ENCODE measurements at places on chromosomes 5 and 9. TPM values are rescaled to one million over a fixed set of nuclear protein-coding genes. Genes with fewer than 3 reads are reported as not detected.

DNA sequence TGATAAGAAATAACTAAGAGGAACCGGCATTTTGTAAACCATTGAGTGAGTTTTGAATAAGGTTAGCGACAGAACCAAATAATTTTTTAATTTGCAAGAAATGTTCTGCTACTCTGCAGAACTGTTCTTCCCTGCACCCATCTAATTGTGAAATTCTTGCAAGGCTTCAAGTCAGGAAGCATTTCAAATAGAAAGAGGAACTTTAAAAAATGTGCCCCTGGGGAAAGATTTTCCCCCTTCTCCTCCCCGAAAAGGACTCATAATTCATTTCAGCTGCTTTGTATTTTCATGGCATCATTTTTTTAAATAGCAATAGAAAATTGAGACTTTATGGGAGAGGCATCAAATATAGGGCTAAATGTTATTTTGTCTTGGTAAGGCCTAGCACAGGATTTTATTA lies 180.9 kb upstream of the ANKRD55 start:
- no peak for DNase-seq

- DNase-seq: no peak
Measured at GRCh38 chr5:172421-172820, 18.9 kb upstream of the LRRC14B start.

DNA sequence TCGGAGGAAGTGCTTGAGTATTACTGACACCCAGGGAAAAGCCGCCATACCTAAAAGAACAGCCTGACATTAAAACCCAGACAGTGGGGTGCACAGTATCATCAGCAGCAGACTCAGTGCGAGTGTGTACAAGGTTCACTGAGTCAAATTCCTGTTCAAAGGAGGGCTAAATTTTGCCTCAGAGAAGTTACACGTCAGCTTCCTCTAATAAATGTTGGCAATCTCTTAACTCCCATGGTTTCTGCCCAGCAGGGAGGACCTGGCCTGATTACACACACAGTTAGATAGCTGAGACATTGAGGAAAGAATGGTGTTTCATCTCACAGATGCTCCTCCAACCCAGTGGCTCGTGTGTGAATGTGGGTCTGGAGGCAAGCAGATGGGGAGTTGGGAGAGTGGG lies 38.2 kb downstream of the NIPSNAP3B start:
- DNase-seq: no peak

Gene SYNPO
- polyA plus RNA-seq: 23.2 TPM

Gene DEPDC1B
- polyA plus RNA-seq: 1.7 TPM

DNA sequence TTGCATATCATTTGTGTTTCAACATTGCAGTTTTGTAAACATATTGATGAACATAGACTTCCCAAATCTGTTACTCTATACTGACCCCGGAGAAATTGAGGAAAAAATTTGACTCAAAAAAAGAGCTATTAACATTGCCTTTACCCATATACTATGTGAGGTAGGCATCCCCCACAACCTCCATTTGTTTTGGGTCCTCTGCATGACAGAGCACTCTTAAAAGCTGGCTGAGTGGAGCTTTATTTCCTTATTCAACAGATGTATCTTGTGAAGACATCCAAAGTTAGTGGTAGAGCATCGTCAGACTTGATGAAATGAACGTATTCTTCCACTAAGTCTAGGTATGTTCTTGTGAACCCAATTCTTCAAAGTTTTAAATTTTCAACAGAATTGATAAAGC lies 310.5 kb downstream of the CDH9 start:
- no peak for DNase-seq

- DNase-seq: no peak
Measured at GRCh38 chr9:114434878-114435311, 47.1 kb upstream of the AKNA start.

DNA sequence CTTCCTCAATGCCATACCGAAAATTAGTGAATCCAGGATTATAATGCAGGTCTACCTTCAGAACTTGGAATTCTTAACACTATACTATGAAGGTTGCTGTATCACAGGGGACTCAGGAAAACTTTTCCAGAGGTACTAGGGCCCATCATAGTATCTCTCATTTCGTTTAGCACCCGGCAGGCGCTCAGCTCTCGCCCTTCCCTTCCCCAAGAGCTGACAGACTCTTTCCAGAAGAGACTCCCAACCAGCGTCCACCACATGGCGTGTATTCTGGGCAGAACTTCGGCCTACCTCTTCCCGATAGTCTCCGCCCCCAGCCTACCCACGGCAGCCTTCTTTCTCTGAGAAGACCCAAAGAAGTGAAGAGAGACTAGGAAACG lies 271 bp downstream of the NOL8 start:
- DNase-seq: no peak

DNA sequence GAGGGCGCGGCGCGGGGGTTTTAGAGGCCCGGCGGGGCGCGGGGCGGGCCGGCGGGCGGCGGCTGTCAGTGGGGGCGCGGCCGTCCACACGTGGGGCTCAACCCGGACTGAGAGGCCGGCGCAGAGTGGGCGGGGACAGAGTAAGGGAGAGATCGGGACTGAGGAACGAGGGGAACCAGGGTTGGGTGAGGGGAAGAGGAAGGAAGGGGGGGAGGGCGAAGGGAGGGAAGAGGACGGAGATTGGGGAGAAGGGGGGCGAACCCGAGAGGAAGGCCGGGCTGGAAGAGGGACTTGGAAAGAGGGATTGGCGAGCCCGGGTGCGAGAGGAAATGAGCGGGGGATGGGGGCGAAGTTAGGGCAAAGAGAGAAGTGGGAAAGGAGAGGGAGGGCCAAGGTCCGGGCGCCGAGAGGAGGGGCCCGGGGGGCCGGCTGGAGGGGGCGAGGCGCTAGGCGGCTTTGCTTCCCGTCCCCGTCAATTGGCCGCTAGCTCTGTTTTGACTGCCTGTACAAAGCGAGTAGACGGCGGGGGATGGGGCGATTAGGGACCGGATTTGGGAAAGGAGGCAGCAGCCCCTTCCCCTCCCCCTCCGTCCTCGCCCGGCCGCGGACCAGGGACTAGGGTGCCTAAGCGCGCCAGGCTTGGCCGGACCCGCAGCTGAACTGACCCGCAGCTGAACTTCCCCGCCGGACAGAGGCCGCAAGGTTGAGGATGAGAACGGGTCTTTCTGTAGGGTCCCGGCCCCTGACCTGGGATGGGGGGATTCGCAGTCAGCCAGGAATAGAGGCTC lies 399 bp upstream of the FBN2 start:
- peak; percentile 95 for DNase-seq

Gene NCBP1
- polyA plus RNA-seq: 6.7 TPM

Gene COL15A1
- polyA plus RNA-seq: 10.7 TPM

DNA sequence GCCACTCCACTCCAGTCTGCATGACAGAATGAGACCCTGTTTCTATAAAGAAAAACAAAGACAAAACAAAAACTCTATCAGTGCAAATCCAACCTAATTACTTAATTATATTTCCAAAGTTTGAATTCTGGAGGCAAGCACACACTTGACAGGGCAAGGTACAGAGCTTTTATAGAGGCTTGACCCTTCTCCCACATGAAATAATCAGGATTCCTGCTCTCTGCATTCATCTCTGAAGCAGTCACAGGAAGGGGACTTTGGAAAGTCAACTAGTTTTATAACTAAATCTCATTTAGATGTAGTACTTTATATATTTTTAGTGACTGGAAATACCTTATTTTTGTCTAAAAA lies 91.9 kb upstream of the CHD1 start:
- DNase-seq: no peak

DNA sequence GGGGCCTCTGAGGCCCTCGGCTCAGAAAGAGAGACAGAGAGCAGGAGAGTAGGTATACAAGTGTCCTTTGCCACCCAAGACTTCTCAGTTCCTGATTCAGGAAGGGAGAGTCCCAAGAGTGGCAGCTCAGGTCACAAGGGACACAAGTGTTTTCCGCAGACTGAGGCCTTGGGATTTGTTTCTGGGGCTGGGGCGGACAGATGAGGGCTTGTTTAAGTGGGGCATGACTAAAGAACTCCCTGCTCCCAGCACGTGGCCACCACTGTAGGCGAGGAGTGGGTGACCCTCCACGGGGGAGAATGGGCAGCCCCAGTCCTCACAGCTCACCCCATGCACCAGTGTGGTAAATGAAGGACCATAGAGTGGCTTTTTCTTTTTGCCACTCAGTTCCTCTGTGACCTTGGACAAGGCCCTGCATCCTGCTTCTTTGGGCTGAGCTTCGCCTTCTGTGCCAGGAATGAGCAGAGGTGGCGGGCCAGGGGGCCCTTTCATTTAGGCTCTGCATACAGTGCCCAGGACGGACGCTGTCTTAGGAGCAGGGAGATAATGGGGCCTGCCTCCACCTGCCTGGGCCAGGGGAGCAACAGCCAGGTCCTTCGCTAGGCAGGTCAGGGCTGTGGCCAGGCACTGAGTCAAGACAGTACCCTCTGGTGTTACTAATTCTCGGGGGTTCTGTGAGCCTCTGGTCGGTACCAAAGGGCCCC lies 50.8 kb downstream of the AMBP start:
- DNase-seq: no peak

DNA sequence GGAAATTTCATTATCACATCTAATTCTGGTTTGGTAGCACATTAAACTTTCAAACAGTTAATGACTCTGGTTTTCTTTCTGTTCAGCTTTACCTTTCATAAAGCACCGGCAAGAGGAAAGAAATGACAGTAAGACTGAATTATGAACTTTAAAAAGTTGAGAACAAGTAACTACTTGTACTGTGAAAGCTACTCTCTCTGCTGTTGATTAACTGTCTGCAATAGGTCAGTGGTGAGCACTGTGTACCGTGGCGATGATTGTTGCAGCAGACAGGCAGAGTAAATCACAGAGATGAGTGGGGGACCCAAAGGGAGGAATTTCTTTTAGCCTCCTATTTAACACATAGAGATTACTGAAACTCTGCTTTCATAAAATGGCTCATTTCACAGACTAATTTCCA lies 74.0 kb upstream of the MEF2C start:
- DNase-seq: no peak

DNA sequence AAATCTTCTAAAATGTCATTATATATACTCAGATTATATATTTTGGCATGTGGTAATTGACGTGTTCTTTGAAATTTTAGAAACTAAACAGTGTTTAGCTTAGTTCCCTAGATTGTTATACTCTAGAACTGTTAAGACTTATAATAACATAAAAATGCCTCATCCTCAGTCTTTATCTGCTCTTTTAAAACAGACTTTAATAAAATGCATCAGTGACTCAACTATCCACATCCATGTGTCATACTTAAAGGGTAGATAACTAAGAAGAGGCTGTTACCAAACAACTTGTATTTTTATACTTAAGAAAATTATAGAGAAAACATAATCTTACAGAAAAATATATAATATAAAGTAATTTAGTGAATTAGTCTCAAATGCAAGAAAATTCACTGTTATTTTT lies 15.2 kb downstream of the NFIL3 start:
- DNase-seq: no peak

DNA sequence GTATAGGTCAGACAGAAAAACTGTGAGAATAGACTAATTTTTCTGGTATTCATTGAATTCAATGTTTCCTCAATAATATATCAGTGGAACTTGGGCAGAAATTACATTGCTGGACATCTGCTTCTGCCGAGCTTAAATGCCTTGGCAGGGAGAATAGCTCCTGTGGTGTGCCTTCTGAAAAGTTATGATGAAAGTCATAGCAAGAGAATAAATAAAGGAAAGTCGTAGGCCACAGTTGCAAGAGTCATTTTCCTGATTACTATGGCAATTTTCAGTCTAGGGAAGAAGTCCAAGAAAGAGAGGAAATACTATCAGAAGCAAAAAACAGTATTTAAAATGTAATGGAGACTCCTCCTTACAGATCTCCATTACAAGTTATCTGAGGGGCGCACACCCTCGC lies 1596.1 kb upstream of the WWC1 start:
- no peak for DNase-seq

Gene IL5
- polyA plus RNA-seq: not detected

DNA sequence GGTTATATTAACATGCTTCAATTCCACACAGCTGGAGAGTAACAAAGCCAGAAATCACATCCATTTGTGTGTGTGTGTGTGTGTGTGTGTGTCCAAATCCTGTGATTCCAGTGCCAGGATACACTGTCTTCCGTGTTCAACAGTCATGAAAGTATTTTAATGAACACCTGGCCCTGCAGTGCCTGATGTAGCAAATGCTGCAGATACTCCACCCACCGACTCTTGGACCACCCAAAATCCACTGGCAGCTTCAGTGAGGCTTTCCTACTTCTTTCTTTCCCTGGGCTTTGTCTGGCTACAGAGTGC lies 13.1 kb upstream of the INSYN2B start:
- DNase-seq: no peak

- no peak for DNase-seq
Measured at GRCh38 chr5:14486996-14487896, 94.3 kb upstream of the OTULINL start.

Gene FAM221B
- not detected for polyA plus RNA-seq

- no peak for DNase-seq
Measured at GRCh38 chr9:7174884-7175283, 417.1 kb downstream of the KDM4C start.

GRCh38 chr5:133993185-133993936 lies 11.4 kb downstream of the VDAC1 start:
- DNase-seq: no peak

DNA sequence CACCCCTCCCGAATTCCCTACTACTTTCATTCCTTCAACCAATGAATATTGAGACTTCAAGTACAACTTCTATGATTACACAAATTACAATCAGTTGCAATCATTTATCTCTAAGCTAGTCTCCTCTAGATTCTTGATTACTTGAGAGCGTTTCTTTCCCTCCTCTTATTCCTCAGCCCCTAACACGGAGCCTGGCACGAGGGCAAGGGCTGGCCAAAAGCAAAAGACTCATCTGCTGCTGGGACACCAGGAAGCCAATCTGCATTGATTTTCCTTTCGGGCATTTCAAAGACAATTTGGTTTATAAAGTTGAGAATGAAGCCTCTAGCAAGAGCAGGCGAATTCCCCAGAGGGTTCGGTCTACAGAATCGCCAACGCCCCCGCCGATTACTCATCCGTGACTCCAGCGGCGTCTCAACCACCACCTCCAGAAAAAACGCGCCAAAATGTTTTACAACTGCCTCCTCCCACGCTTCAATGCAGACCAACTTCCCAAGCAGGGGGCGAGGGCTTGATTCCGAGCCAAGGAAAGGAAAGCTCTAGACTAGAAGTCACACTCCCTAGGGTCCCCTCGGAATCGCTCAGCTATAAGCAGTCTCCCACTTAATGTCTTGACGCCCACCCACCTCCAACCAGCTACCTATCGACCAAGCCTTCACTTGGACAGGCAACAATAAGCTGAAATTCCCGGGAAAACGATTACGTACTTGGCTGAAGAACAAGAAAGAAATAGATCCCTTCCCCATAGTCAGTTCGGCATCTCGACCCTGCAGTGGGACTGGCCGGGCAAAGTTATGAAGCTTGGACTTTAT lies 1.5 kb downstream of the PCSK1 start:
- DNase-seq: no peak

GRCh38 chr5:23528677-23529076 lies 21.3 kb downstream of the PRDM9 start:
- DNase-seq: no peak
